ENCODE measurements at places on chromosomes 3 and 15.

GRCh38 chr3:30474371-30474770 is 132.0 kb upstream of the TGFBR2 start:
- DNase-seq: no peak

GRCh38 chr15:45130291-45131000 is 652 bp downstream of the DUOX1 start:
- DNase-seq: no peak

DNA sequence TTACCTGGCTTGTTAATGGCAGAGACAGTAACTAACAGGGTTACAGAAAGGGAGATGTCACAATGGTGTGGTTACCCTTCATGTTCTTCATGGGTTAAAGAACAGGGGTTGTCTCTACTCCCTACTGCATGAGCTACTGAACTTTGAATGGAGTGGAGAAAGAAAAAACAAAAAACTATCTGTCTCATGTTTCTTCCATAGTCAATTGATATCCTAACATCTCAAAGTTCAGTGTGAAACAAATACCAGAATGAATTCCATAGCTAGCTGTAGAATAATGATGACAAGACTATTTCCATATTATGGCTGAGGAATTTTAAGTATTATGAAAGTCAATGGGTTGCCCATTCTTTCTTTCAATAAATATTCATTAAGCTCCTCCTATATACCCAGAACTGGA is 161.3 kb upstream of the LPP start:
- DNase-seq: no peak

DNA sequence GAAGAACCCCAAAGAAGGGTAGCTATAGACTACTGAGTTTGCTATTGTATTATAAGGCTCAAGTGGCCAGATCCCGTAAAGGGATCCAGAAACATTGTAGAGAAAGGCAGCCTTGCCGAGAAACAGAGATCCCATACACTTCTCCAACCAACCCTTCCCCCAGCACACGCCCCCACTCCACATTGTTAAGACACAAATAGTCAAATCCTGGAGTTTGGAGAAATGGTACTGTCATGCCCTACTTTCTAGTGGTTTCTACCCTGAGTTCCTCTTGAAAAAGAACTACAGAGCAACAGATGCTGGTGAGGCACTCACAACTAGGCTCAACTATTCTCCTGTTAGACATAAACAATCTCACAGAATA is 33.2 kb downstream of the B4GALT4 start:
- no peak for DNase-seq

- DNase-seq: no peak
Measured at GRCh38 chr3:182370949-182371348, 422.4 kb upstream of the ATP11B start.

DNA sequence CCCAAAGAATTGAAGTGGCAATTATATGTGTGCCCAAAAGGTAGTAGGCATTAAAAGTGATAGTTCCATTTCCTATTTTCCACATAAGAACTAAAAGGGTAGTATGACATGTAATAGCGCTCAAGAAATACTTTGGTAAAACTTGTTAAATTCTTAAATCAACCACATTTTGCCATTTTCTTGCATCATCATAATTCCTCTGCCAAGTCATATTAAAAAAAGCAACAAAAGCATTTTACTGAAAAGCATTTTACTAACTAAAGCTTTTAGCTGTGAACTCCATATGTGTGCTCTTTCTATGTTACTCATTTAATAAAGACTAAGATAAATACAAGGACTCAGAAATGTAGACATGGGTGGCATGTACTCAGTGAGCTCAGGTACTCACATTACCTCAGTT is 70.1 kb downstream of the GPR160 start:
- peak; percentile 35 for DNase-seq

GRCh38 chr15:70503073-70503745 is 260.1 kb downstream of the UACA start:
- no peak for DNase-seq

GRCh38 chr3:16724487-16724886 is 119.3 kb upstream of the DAZL start:
- DNase-seq: no peak

- no peak for DNase-seq
Measured at GRCh38 chr3:86774082-86774691, 216.8 kb downstream of the VGLL3 start.

DNA sequence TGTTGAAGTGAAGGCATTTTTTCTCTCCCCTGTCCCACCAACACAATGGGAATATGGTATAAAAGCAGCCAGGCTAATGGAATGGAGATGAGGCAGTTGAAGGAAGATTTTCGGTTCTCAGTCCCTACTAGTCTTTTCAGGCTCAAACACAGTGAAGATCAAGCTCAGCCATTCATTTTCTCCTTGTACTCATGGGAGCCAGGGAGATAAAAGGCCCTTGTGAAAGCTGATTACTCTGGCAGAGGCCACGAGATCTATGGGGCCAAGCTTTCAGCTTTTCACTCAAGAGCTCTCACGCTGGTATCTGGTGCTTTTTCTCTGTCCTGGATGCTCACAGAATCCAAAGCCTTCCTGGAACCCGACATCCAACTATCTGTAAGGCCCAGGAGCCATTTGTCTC is 14.5 kb upstream of the FAN1 start:
- DNase-seq: no peak

GRCh38 chr3:39124876-39125840 is 17.7 kb downstream of the TTC21A start:
- DNase-seq: no peak

- no peak for DNase-seq
Measured at GRCh38 chr15:40456299-40456712, 14.5 kb upstream of the CHST14 start.

DNA sequence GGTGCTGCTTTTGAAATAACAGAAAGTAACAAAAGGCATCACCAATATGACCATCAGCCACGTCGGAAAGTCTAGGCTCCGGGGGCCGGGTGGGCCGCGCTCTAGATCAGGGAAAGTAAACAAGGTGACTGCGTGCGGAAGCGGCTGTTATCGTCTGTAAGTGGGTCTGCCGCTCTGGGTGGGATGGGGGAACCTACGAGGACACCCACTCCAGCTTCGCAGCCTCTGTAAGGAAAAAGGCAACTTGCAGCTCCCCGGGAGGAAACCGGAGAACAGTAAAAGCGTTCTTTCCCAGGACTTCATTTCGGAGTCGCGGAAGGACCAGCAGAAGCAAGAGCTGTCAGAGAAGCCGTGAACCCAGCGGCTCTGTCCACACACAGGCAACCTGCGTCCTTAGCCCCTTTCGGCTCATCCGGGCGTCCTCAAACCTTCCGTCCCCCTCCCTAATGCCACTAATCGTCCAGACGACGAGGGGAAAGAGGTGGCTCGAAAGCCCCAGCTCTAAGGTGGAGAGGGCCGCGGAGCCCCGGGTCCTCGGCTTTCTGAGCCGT is 461 bp downstream of the XRN1 start:
- no peak for DNase-seq

DNA sequence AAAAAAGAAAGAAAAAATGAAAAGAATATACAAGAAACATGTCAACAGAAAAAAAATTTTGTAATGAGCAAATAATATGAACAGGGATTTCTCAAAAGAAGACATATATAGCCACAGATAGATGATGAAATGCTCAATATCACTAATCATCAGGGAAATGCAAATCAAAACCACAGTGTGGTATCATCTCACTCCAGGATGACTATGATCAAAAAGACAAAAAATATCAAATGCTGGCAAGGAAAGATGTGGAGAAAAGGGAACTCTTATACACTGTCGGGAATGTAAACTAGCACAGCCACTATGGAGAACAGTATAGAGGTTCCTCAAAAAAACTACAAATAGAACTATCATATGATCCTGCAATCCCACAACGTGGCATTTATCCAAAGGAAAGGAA is 94.1 kb downstream of the C3orf70 start:
- no peak for DNase-seq

GRCh38 chr3:98733053-98733811 is 29.9 kb upstream of the ST3GAL6 start:
- DNase-seq: no peak

GRCh38 chr3:163768048-163768447 is 1310.2 kb downstream of the SI start:
- DNase-seq: no peak

DNA sequence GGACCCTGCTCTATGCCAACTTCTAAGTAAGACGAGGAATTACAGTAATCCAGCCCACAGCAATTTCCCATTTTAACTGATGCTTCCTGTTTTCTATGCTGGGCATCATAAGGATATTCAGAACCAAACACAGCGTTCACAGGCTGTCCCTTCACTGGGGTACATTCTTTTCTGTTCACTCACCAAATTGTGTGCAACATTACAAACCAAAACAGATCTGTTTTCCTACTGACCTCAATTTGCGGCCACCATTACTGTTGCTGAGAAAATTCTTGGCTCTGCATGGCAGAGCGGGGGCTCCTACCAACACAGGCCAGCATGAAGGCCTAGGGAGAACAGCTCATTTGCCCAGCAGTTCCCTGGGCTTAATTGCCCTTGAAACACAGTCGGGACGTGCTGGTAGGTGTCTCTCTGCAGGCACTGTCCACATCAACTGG is 76.5 kb downstream of the MYO1E start:
- DNase-seq: peak; percentile 83

DNA sequence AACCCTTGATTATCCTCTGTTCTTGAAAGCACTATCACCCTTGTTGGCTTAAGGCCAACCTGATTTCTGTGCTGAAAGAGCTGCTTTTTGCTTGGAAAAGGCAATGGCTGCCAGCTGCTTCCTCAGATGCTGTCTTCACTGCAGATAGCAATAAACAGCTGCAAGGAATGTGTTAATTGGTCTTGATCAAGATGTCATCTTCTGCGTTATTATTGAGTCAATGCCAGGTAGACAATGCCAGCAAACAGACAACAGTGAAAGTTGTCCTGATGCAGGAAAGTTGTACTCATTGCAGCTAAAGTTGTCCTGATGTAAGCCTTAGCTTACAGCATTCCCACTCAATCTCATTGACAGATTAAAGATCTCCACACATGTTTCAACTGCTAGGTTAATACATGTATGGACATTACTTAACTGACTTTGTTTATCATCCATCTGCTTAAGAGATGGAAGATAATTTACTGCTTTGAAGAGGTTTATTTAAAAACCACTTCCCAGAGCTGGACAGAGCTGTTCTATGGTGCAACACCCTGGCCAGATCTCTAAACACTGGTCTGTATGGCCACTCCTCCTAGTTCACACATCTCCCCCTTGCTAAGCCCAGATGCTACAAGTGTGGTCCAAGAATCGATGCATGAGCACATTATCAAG is 251.0 kb upstream of the MCTP2 start:
- DNase-seq: no peak

DNA sequence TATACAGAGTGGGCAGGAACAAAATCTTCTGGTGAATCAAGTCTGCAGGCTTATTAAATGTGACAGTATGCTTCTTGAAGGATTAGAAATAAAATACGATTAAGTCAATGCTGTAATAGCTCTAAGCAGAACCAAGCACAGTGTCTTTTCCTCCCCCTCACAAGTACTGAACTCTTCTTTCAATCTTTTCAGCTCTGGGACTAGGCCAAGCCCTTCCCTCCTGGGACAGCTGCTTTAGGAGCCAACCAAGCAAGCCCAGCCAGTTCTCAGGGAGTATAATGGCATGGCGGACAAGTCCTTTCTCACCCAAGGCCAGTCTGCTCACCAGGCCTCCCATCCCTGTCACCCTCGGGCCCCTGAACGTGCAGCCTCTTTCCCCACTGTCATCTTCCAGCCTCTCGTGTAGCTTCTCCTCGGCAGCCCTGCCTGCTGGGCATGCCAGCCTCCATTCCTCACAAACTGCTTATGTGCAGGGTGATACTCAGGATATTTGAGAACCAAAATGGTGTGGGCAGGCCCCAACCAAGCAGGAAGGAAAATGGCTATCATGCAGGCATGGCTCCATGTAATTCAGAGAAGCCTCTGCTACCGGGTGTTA is 8.4 kb upstream of the PPP1R2 start:
- DNase-seq: no peak

GRCh38 chr3:81761904-81762580 is 597 bp upstream of the GBE1 start:
- DNase-seq: no peak

- no peak for DNase-seq
Measured at GRCh38 chr3:81518945-81519344, 242.5 kb downstream of the GBE1 start.

GRCh38 chr3:41317718-41318117 is 118.4 kb downstream of the CTNNB1 start:
- DNase-seq: no peak

GRCh38 chr3:24242012-24242698 is 252.5 kb downstream of the THRB start:
- no peak for DNase-seq

GRCh38 chr3:60770532-60770931 is 480.7 kb downstream of the FHIT start:
- no peak for DNase-seq

- DNase-seq: no peak
Measured at GRCh38 chr3:9161811-9162210, 87.6 kb downstream of the SRGAP3 start.

DNA sequence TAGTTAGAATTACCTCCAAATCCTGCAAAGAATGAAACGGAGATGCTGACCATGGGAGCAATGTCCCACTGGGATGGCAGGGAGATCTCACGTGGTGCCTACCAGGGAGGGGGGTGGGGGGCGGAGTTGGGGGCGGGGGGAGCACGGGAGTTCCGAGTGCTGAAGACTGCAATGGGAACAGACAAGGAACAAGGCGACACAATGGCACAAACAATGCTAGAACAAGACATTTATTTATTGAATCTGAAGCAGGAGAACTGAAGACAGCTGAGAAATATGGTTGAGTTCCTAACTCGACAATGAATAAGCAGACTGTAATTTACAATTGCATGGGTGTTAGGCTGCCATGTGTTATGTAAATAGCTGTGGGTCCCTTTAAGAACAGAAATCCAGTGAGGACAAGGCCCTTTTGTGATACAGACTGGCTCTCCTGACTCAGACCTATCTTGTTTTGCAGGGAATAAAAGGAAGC is 91.2 kb downstream of the AQP9 start:
- DNase-seq: no peak

DNA sequence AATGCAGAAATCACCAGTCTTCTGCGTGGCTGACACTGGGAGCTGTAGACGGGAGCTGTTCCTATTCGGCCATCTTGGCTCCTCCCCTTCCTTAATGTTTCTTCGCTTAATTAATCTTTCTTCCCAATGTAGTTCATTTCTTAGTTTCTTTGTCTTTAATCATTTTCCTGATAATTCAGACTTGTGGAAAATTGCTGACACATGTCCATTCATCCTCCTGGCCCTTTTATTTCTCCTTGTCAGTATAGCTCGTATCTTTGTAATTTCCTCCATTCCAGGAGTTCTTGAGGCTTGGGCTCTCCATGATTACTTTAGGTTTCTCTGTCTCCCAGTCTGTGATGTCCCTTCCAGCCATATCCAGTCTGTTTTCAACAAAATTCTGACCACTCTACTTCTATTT is 98.7 kb downstream of the UBE2E2 start:
- DNase-seq: no peak

GRCh38 chr3:122389892-122390291 is 5.9 kb downstream of the FAM162A start:
- DNase-seq: no peak
